ENCODE measurements at places on chromosomes 3 and 15.

- DNase-seq: no peak
These were observed 28.6 kb upstream of the C3orf80 start for GRCh38 chr3:160196511-160197104.

GRCh38 chr15:99452728-99453636 lies 112.8 kb upstream of the MEF2A start:
- no peak for DNase-seq

DNA sequence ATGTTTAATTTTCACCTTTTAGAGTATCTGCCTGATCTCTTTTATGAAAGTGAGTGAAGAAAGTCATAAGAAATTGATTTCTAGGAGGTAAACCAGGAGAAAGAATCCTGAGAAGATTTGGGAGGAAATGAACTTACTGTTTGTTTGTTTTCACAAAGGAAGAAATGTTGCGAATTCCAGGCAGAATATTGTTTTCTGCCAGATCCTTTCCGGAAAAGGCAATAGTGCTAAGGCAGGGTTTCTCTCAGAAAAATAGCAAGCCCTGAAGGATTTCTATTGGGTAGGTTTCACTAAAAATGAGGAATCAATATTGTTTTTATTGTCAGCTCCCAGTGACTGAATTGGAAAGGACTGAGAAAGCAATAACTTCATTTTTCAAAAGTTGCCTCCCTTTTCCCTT lies 85.7 kb upstream of the TGFBR2 start:
- no peak for DNase-seq

DNA sequence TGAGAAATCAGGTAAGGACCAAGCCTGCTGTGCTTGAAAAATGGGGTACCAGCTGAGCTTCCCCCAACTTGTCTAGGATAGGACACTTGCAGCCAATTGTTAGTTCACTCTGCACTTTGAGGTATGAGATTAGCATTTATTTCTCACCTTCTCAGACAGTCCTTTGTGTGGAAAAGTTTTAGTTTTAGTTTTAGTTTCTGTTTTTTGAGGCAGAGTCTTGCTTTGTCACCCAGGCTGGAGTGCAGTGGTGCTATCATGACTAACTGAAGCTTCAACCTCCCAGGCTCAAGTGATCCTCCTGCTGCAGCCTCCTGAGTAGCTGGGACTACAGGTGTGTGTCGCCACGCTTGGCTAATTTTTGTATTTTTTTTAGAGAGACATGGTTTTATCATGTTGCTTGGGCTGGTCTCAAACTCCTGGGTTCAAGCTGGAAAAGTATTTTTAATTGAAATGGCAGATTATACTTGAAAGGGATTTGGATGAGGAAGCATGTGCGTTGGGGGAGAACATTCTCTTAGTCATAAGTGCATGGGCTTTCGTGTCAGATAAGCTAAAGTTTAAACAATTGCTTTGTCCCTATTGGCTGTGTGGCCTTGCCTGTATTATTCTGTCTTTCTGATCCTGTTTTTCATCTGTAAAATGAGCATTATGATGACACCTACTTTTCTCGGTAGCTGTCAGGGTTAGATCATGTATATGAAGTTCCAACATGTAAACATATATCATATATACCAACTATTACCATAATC lies 25.2 kb upstream of the CCK start:
- no peak for DNase-seq

DNA sequence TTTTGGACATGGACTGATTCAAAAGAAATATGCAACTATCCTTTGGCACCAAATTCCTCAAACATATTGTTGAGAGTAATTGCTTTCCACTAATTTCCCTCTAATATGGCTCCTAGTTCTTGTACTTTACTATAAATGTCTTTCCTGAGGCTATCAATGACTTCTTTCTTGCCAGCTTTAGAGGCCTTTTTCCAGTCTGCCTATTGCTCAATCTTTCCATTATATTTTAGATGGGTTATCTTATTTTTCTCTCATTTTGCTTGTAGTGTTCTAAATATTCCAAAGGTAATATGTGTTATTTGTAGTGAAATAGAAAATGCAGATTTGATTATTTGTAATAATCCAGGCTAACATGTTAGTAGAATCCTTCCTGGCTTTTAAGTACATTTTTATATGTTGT lies 11.5 kb upstream of the TEX9 start:
- no peak for DNase-seq
